ENCODE measurements at places on chromosomes 5 and 9.

GRCh38 chr9:79408200-79408599 is 163.6 kb upstream of the TLE4 start:
- DNase-seq, result no peak

GRCh38 chr5:95942968-95943367 is 18.7 kb downstream of the ELL2 start:
- no peak for DNase-seq

DNA sequence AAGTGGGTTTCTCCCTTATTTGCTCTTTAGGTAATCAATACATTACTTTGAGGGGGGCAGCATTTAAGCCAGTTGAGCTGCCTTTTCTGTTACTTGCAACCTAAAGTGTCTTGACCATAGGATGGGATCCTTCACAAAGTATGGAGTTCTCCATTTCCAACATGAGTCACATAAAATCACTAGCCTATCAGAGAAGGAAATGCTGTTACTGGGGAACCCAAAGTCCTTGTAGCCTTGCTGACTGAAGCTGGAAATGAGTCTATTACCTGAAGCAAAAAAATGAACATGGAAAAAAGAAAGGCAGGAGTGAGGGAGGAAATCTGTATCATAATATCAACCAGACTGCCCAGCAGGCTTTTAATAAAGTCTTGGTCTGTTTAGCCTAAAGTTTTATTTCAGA is 42.8 kb upstream of the SLIT3 start:
- no peak for DNase-seq

- no peak for DNase-seq
Observed at GRCh38 chr9:83937861-83938455, 16.7 kb upstream of the KIF27 start.

DNA sequence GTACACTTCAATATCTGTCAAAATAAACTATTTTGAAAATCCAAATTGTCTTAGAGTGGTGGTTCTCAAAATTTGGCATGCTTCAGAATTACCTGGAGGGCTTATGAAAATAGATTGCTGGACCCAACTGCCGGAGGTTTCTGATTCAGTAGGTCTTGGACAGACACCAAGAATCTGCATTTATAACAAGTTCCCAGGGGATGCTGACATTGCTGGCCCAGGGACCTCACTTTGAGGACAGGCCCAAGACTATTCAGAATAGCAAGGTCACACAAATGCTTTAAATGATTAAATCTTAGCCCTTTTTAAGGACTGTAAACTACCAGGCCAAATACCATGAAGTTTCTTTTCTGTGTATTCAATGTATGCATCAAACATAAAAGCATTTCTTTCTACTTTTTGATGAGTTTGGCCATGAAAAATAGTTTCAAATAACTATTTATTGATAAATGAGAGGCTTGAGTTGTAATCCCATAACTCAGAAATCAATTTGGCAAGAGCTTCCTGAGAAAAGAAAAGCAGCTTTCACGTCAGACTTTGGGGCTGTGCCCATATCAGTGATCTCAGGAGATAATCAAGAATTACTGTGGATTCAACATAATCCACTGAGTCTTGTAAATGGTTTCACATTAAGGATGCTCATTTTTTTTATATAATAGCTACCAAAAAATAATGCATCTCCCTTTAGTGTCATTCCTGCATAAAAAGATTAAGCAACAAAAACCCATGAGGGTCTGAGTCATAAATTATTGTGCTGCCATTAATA is 191.4 kb downstream of the FRMD3 start:
- no peak for DNase-seq

DNA sequence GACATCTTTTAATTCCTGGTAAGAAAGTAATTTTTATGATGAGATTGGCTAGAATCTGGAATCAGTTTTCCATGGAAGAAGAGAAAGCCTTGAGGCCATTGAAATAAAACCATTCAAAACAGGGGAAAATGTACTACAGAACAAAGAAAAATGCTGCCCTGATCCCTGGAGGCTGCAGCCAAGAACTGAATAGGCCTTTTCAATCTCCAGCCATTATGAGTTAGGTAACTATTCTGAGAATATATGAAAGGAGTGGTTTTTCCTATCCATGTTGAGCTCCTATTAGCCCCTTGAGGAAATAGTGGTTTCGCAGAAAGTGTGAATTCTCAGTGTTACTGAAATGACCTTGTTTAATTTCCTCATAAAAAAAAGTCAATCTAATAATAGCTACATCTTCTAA is 408.5 kb upstream of the GRAMD2B start:
- no peak for DNase-seq

GRCh38 chr9:69455311-69455710 is 130.3 kb downstream of the ENTREP1 start:
- no peak for DNase-seq

DNA sequence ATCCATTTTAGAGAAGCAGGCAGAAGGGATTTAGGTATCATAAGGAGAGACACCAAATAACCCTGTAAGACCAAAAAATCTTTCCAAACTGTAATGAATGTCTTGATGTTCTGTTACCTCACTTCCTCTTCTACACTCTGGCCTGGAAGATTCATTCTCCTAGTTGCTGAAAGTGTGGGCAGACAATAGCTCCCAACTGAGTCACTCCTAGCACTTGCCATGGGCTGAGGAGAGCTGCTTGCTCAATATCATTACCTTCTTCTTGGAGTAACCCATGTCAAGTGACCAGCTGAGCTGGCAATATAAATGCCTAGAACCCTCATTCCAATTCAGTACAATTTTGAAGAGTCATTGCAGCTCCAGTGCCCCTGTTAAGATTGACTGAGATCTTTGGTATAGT is 1985.5 kb upstream of the CDH6 start:
- DNase-seq, result no peak

GRCh38 chr5:170885256-170885655 is 23.4 kb downstream of the RANBP17 start:
- DNase-seq, result no peak

DNA sequence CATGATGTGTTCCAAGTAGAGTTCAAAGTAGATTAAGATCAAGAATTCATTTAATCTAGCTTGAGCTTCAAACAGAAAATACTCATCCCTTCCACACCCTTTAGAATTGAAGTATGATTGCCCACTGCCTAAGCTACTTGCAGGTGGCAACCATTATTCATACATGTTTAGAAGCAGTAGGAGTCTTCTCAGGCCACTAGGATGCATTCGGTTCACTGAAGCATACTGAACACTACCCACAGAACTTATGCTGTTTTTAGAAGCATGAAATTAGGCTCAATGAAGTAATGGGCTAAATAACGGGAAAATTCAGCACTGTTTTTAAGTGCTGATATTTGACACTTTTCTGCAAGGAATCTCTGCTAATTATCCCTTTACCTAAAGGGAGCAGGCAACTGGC is 263.4 kb downstream of the DEPDC1B start:
- DNase-seq, result no peak

- DNase-seq, result no peak
Observed at GRCh38 chr5:80198399-80198798, 57.4 kb downstream of the SERINC5 start.

GRCh38 chr9:103485138-103485537 is 490.0 kb downstream of the CYLC2 start:
- DNase-seq, result no peak

GRCh38 chr9:99850736-99851499 is 29.2 kb downstream of the NR4A3 start:
- DNase-seq, result no peak

DNA sequence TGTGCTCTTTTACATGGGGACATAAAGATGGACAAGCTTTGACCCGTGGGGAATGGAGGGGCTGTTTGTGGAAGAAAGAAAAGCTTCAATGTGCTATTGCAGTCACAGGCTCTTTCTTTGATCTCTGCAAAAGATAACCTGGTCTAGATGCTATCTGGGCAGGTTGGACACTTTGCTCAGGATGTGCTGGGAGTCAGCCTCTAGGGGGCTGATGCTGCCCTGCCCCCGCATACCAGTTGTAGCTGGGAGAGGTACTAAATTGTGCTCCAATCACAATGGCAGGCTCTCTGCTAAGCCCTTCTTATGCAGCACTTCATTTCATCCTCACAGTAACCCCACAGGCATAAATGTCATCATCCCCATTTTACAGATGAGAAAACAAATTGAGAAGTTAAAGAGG is 67.2 kb downstream of the PSD2 start:
- no peak for DNase-seq

GRCh38 chr5:1706021-1706420 is 93.6 kb downstream of the MRPL36 start:
- no peak for DNase-seq

DNA sequence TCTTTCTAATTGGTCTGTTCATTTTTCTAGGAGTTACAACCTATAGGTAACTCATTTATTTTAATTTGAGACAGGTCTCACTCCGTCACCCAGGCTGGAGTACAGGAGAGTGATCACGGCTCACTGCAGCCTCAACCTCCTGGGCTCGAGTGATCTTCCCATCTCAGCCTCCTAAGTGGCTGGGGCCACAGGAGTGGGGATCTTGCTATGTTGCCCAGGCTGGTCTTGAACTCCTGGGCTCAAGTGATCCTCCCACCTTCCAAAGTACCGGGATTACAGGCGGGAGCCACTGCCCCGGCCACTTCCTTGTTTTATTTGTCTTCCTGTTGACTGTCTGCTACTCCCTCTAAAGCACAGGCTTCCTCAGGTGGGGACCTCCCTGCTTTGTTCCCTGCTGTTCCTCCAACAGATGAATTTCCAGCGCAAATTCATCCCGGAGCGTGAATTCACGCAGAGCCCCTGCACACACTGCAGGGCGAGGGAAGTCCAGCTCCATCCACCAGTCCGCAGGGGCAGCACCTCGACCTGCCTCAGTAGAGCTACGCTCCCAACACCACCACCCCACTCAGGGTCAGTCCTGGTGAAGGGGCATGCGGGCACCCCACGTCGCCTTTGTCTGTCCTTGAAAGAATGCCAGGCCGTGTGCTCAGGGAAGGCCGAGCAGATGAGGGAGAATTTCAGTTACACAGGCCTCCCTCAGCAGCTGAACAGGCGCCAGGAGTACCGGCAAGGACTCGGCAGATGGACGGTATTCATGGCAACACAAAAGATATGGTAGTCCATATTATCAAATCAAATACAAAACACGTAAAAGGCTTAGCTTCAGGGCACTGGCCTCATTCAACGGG is 6.3 kb downstream of the QSOX2 start:
- no peak for DNase-seq

DNA sequence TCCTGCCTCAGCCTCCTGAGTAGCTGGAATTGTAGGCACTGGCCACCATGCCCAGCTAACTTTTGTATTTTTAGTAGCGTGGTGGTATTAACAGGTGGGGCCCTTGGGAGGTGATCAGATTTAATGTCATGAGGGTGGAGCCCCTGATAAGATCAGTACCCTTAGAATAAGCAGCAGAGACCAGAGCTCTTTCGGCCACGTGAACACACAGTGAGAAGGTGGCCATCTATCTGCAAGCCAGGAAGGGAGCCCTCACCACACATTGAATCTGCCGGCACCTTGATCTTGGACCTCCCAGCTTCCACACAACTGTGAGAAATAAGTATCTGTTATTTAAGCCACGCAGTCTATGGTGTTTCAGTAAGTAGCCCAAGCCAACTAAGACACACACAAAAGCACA is 22.5 kb downstream of the TBC1D2 start:
- DNase-seq, result no peak

GRCh38 chr5:107302441-107302840 is 368.3 kb downstream of the EFNA5 start:
- no peak for DNase-seq

DNA sequence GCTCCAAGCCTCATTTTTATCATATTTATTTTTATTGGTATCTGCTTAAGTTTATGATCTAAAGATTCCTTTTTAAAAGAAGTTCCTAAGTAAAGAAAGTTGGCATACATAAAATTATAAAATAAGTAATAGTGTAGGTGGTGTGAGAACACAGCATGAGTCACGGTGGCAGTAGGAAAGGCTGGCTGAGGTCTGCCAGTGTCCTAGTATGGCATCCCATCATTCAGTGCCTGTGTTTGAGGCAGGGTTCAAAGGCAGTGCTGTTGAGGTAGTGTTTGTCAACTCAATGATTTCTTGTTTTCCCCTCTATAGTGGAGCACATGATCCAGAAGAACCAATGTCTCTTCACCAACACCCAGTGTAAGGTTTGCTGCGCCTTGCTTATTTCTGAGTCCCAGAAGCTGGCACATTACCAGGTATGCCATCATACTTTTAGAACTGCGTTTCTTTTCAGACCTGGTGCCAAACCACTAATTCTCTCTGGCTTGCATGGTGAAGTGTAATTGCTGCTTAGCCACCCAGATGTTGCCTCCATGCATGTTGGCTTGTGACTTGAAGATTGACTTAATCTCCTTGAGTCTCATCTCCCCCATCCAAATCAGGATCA is 18.4 kb downstream of the ZNF346 start:
- DNase-seq, result no peak

DNA sequence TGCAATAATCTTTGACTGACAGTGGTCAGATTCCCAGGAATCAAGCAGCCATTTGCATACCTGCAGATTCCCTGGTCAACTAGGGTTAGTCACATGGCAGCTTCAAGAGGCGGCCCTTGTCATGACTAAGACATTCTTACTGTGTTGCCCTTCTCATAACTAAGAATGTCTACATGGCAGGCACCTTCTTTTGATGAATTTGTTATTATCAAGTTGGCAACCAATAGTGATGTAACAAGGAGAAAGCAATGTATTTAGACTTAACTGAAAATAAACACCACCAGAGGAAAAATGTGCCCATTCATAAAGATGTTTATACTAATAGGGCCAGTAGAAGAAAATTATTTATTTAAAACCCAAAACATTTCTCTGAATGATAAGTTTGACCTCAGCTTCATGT is 215.6 kb downstream of the TLE1 start:
- DNase-seq, result no peak

DNA sequence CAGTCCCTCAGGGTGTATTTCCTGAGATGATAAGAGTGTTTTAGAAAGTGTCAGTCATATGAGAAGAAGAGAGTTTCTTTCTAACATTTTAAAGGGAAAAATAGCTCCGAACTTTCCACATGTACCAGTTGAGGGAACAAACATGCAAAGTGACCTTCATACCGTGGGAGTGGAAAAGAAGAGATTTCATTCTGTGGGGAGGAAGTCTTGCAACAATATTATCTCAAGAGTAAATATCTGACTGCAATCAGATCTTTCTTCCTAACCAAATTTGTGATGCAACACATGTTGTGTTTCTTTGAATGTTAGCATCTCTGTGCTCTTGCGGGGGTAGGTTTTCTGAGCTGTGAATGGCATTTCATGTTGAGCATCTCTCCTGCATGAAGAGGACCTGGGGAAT is 30.6 kb downstream of the ANKRD55 start:
- no peak for DNase-seq

DNA sequence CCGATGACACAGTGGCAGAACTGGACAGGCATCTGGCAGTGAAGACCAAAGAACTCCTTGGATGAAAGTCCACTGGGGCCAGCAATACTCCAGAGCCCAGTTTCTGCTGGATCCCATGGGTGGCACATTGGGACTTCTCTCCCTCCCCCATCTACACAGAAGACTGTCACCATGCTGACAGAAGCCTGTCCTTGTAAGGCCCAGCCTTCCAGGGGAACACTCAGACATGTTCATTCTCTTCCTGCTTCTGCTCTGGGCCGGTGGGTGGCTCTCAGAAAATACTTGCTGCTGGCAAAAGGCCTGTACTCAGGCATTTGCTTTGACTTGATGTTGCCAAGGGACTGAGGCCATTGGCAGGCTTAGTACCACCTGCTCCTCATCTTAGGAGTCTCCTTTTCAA is 48.3 kb upstream of the PTGS1 start:
- no peak for DNase-seq

- DNase-seq, result no peak
Observed at GRCh38 chr9:82571540-82571939, 491.4 kb downstream of the RASEF start.
